Prostate gland (tissue), 2 donors: ENCODE measurements at places on chromosomes 6 and 20. TPM values are rescaled to one million over a fixed set of nuclear protein-coding genes. Genes with fewer than 3 reads are reported as not detected.

GRCh38 chr6:165799391-165800153 lies 136.5 kb upstream of the PDE10A start:
- no peaks in the 10 kb centered on the region for H3K4me1 ChIP-seq
- H3K36me3 ChIP-seq: no peaks in the 10 kb centered on the region
- DNase-seq: no peak
- H3K27ac ChIP-seq: no peak overlapping the region
- no peaks in the 10 kb centered on the region for H3K27me3 ChIP-seq

- DNase-seq: no peak
- no peaks in the 10 kb centered on the region for H3K36me3 ChIP-seq
- no peaks in the 10 kb centered on the region for H3K4me1 ChIP-seq
Observed at GRCh38 chr6:133764008-133764753, 124.7 kb upstream of the TCF21 start.

DNA sequence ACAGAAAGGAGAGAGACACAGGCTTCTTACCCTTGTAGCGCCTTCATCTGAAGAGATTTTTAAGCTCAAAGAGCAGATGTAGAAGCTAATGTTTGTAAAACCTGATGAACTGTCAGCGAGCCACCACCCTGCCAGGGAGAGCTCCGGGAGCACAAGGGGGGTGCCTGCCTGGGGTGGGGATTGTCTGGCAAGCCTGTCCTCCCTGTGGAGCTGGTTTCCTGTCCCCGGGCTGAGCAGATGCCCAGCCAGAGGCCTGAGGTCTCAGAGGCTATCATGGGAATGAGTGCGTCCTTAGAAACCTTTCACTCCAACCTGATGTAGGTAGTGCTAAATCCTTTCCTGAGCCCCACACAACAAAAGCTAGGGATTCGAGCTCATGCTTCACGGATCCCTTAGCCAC lies 41.9 kb upstream of the NR2E1 start:
- H3K4me1 ChIP-seq: no peaks in the 10 kb centered on the region
- no peak overlapping the region for H3K27ac ChIP-seq
- peaks cover 9% of the 10 kb centered on the region for H3K27me3 ChIP-seq
- H3K36me3 ChIP-seq: no peaks in the 10 kb centered on the region

- H3K27me3 ChIP-seq: no peaks in the 10 kb centered on the region
- H3K27ac ChIP-seq: no peak overlapping the region
- no peaks in the 10 kb centered on the region for H3K4me1 ChIP-seq
- H3K4me3 ChIP-seq: no peak overlapping the region
- no peaks in the 10 kb centered on the region for H3K36me3 ChIP-seq
- DNase-seq: no peak
Observed at GRCh38 chr20:41776421-41776820, 158.2 kb upstream of the CHD6 start.

GRCh38 chr20:58457083-58457695 lies 58.0 kb downstream of the APCDD1L start:
- no peaks in the 10 kb centered on the region for H3K27me3 ChIP-seq
- no peak overlapping the region for H3K27ac ChIP-seq
- H3K4me3 ChIP-seq: no peak overlapping the region

DNA sequence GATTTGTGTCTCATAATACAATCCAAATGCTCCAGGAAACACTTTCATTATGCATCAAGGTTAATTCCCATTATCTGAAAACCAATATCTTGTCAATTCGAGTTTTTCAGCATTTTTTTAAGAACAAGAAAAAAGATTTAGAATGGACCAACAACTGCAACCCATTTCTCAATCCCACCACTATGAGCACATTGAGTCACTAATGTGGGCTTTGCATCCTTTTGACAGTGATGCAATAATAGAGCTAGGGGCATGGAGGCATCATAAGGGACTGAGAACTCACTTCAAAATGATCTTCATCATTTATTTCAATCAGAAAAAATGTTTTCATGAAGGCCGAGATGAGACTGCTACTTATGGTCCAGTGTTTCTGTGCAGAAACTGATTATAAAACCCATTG lies 74.8 kb upstream of the DEFB112 start:
- H3K4me1 ChIP-seq: no peaks in the 10 kb centered on the region
- H3K27ac ChIP-seq: no peak overlapping the region
- no peak overlapping the region for H3K4me3 ChIP-seq
- H3K36me3 ChIP-seq: no peaks in the 10 kb centered on the region
- no peak for DNase-seq

GRCh38 chr6:55943329-55943728 lies 67.9 kb upstream of the BMP5 start:
- H3K27ac ChIP-seq: no peak overlapping the region
- no peaks in the 10 kb centered on the region for H3K27me3 ChIP-seq
- no peaks in the 10 kb centered on the region for H3K4me1 ChIP-seq

GRCh38 chr6:49743429-49743828 lies 759 bp downstream of the CRISP3 start:
- H3K4me1 ChIP-seq: no peaks in the 10 kb centered on the region
- H3K27ac ChIP-seq: no peak overlapping the region
- DNase-seq: no peak
- H3K4me3 ChIP-seq: no peak overlapping the region

DNA sequence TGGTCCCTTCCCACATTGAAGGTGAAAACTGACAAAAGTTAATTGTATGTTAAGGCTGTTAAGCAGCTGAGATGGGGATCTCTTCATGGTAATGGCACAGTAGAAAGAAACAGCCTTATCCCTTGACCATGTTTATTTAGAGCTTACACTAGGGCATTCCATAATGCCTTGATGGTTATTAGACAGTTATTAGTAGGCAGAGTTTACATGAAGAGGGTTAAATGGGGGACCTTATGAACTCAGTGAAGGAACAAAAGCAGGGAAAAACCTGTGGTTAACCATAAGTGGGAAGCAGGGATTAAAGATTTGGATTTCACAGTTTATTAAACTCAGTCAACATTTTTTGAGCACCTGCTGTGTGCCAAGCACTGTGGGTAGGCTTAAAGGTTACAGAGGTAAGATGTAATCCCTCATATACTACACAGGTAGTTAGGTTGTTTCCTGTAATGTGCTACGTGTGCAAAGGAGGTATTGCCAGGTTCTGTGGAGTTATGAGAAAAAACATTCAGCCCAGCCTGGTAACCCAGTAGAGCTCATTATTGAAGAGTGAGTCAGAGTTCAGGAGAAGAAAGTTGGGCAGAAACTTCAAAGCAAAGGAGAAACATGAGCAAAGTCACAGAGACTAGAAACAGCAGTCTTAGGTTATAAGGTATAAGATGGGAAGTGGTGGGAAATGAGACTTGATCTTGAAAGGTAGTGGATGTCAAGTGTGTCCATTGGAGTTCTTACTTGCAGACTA lies 32.3 kb upstream of the GNRH2 start:
- no peak overlapping the region for H3K27ac ChIP-seq
- H3K27me3 ChIP-seq: no peaks in the 10 kb centered on the region
- H3K4me3 ChIP-seq: no peak overlapping the region
- no peak for DNase-seq

DNA sequence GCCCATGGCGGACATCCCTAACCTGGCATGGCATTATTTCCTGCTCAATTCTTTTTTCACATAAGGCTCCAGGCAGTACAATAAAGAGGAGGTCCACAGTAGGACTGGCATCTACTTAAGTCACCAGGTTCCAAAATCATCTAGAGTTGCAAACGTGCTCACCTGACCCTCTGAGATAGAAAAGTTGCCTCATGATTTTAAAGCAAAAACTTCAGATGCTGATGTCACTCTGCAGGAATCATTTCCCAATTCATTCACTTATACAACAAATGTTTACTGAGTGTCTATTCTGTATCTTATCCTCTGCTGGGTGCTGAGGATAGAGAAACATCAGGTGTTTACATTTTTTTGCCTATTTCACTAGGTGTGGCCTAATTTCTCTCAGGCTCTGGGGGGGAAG lies 2.2 kb downstream of the ADGRF4 start:
- no peaks in the 10 kb centered on the region for H3K27me3 ChIP-seq
- H3K4me3 ChIP-seq: no peak overlapping the region
- DNase-seq: no peak
- no peaks in the 10 kb centered on the region for H3K36me3 ChIP-seq
- no peaks in the 10 kb centered on the region for H3K4me1 ChIP-seq
- H3K27ac ChIP-seq: no peak overlapping the region

- no peaks in the 10 kb centered on the region for H3K27me3 ChIP-seq
- no peak overlapping the region for H3K4me3 ChIP-seq
- no peak overlapping the region for H3K27ac ChIP-seq
- no peak for DNase-seq
Observed at GRCh38 chr20:57450419-57450818, 59.2 kb downstream of the RBM38 start.

- H3K27ac ChIP-seq: no peak overlapping the region
- no peak for DNase-seq
- H3K4me1 ChIP-seq: no peaks in the 10 kb centered on the region
- H3K27me3 ChIP-seq: peaks cover 3% of the 10 kb centered on the region
Observed at GRCh38 chr20:37564388-37565133, 36.9 kb upstream of the BLCAP start.

DNA sequence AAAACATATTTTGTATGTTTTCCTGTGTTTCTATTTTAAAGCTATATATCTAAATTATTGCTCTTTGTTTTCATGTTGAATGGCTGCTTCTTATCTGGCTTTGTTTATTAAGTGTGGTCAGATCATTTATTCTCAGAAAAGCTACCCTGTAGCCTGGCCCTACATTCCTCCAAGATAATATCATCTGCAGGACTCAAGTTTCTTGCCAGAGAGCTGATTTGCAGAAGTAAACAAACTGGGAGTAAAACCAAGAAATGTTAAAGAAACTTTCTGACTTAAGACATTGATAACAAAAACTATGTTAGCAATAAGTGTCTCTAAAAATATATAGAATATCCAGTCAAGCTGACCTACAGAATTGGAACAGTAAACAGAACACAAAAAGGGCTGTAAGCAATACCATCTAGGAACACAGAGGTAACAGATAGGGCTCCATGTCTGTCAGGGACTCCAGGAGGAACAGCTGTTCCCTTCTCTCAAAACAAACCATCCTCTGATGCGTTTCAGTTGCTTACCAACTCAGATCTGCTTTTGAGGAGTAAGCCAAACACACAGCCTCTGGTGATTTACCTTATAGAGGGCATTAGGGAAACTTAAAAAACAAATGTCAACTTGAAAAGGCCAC lies 17.5 kb upstream of the CEP85L start:
- no peaks in the 10 kb centered on the region for H3K36me3 ChIP-seq
- H3K27me3 ChIP-seq: no peaks in the 10 kb centered on the region
- H3K4me3 ChIP-seq: no peak overlapping the region
- H3K27ac ChIP-seq: no peak overlapping the region
- DNase-seq: no peak

GRCh38 chr6:48765352-48765961 lies 654.5 kb upstream of the PTCHD4 start:
- H3K27ac ChIP-seq: no peak overlapping the region
- no peak overlapping the region for H3K4me3 ChIP-seq
- H3K36me3 ChIP-seq: no peaks in the 10 kb centered on the region
- no peaks in the 10 kb centered on the region for H3K4me1 ChIP-seq
- no peak for DNase-seq

GRCh38 chr6:147231589-147231988 lies 27.4 kb downstream of the STXBP5 start:
- no peaks in the 10 kb centered on the region for H3K36me3 ChIP-seq
- no peak overlapping the region for H3K27ac ChIP-seq
- H3K27me3 ChIP-seq: no peaks in the 10 kb centered on the region
- DNase-seq: no peak

- H3K36me3 ChIP-seq: no peaks in the 10 kb centered on the region
- H3K27ac ChIP-seq: no peak overlapping the region
- no peaks in the 10 kb centered on the region for H3K27me3 ChIP-seq
- DNase-seq: peak; percentile 9
- H3K4me3 ChIP-seq: no peak overlapping the region
- H3K4me1 ChIP-seq: no peaks in the 10 kb centered on the region
Observed at GRCh38 chr6:44606504-44606903, 219.0 kb downstream of the CDC5L start.

DNA sequence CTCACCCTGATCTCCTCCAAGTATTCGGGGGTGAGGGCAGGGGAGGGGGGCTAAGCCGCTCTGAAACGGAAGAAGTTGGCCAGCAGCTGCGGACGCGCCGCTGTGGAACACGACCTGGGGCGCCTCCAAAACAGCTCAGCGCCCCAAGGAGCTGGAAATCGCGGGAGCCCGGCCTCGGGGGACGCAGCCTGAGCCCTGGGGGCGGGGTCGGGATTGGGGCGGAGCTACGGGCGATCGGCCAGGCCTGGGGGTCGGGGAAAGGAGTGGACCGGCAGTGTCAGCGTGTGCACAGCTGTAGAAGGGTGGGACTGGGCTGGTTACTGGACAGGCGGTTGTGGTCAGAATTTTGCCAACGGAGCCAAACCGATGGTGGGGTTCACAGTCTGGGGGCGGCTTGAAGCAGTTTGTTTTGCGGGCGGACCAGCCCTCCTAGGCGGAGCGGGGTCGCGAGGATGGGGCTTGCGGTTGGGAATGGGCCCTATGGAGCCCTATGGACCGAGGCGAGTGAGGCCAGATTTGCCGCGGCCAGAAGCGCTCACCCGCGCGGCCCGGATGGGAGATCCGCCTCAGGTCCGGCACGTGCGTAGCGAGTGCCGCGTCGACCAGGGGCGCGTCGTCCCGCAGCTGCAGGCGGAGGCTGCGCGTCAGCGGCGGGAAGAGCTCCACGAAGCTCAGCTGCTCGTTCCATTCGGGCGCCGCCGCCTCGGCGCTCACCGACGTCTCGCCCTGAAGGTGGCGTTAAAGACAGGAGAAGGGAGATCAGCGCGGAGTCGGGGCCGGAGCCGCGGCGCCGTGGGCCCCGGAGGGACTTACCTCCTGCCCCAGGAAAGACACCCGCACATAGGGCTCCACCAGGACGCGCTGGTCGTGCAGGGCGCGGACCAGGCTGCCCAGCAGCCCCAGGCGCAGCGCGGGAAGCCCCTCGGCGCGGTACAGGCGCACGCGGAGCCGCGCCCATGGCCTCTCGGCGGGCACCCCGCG lies 14.3 kb upstream of the SPAG4 start:
- H3K4me1 ChIP-seq: no peaks in the 10 kb centered on the region
- peak; percentile 63 for DNase-seq
- H3K36me3 ChIP-seq: no peaks in the 10 kb centered on the region
- H3K27me3 ChIP-seq: no peaks in the 10 kb centered on the region

DNA sequence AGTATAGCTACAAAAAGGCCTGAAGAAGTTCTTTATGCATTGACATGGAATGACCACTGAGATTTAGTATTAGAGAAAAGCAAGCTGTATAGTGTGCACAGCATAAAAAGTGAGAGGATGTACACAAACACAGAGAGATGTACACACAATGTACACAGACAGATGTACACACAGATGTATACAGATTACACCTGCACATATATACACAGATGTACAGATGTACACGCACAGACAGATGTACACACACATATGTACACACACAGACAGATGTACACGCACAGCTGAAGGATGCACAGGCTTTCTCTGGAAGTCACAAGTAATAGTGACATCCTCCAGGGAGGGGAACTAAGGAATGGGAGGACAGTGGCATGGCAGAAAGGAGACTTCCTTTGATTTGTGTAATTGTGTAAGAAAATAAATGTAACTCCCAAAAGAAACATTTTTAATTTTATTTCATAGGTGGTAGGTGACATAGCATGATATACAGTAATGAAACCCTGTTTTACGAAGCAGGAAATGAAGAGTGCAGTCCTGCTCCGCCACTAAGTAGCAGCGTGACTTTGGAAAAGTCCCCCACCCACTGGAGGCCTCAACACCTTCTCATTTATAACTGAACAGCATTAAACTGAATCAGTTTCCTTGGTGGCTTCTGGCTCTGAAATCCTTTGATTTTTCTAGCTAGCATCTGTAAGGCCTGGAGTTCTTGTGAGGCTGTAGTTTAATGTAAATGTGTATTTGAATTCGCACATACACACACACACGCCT lies 14.1 kb downstream of the NFATC2 start:
- peaks cover 2% of the 10 kb centered on the region for H3K4me1 ChIP-seq
- no peak for DNase-seq

MCHR2 gene
- total RNA-seq: not detected

SNAI1 gene
- total RNA-seq: 1.0 TPM

C20orf144 gene
- 0.14 TPM for total RNA-seq

HSPA12B gene
- total RNA-seq: 3.9 TPM

SPATS1 gene
- 2.0 TPM for total RNA-seq

TMC2 gene
- total RNA-seq: 0.23 TPM

INSM1 gene
- total RNA-seq: 0.82 TPM

SLC4A11 gene
- total RNA-seq: 12.7 TPM
